NCI-H2107 (cell line): ENCODE measurements at places on chromosomes 5 and 9.
A peak's percentile ranks its signal among the peaks of the same experiment; 100 is the strongest.

DNA sequence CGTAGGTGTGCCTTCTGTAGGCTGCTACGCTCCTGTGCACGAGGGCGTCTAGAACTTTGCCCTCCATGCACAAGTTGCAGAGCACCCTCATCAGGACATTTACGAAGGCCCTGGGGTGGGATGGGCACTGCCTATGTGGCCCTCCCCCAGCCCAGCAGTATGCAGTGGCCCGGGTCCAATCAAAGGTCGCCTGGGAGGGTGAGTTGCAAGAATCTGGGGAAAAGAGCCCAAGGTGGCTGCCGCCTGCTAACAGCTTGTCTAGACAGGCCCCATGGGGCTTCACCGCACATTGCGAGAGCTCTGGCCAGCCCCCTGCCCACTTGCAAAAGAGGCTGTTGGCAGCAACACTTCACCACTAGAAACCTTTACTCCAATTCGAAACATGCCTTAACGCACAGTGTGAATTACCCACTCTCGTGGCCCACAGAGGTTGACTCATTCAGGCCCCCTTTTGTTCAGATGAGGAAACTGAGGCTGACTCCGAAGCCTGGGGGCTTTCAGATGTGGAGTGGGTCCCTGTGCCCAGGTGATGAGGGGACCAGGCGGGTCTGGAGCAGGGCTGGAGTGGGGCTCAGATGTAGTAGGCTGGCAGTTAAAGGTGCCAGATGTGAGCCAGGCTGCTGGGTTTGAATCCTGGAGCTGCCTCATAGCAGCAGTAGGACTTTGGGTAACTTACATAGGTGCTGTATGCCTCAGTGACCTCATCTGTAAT is 31.8 kb upstream of the IL17B start:
- no peak for DNase-seq

- no peak for DNase-seq
Measured at GRCh38 chr5:134533115-134533815, 7.8 kb downstream of the JADE2 start.

DNA sequence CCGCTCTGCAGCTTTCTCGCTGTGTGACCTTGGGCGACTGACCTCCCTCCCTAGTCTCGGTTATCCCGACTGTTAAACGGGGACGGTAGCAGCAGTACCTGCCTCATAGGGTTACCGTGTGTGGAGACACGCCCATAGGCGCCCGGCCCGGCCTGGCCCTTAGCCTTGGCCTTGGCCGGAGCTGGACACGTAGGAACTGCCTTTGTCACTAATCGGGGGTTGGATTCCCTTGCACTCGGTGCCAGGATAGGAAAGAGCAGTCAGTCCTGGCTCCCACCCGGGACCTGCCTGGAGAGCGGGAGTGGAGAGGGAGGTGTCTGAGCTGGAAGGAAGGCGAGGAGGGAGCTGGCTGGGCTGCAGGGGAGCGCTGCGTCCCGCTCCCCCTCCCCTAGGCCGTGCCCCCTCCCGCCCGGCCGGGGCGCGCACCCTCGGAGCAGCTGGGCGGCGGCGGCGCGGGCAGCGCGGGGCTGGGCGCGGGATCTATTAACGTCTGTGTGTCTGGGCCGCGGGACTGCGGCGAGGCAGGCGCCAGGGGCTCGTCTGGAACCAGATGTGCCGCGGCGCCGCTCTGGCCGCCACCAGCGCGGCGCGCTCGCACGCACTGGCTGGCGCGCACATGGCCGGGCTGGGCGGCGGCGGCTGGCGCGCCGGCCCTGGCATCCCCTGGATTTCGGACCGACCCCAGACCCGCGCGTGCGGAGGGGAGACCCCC is 31.7 kb downstream of the PRRX2 start:
- DNase-seq: no peak

DNA sequence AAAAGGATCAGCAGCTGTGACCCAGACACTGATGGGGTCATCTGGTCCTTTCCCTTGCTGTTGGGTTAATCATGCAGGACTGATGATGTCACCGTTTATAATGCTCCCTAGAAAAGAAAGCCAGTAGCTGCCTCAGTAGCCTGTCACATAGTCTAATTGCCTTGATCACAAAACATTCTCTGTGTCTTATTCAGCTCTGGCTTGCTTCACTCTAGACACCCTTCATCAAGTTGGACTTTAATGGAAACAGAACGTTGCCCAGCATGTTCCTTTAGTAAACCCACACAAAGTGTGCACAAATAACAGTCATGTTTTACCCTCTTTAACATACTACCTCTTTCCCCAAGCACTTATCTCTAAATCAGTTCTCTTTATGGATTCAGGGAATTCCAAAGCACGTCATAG is 170.8 kb downstream of the SGCD start:
- DNase-seq: no peak

GRCh38 chr9:137168904-137169856 is 671 bp downstream of the LRRC26 start:
- no peak for DNase-seq

DNA sequence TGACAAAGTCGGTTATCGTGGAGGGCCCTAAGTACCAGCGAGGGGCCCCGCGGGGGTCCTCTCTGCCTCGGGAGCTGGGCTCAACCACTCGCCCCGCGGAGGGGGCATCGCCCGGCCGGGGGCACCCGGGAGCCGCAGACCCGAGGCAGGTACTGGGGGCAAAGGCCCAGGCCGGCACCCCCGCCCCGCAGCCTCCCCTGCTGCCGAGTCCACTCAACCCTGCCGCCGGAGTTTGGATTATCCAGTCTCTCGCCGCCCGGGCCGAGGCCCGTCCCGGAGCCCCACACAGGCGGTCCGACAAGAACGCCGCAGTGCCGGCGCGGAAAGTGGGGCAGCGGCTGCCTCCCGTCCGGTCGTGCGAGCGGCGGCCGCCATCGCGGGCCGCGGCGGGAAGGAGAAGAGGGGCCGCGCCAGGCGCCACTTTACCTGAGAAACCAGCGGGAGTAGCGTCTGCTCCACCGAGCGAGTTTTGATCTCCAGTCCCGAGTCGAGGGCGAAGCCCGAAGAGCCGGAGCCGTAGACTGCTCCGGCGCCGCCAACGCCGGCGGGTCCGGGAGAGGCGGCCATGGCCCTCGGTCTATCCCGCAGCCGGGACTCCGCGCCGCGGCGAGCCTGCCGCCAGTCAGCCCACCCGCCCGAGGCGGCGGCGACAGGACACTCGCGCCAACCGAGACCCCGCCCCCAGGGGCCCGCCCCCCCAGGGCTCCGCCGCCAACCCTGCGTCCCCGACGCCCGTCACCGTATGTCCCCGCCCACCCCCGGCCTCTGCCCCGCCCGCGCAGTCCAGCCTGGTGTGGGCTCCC is at the start of gene CTNNAL1:
TSS of gene CTNNAL1 (minus strand) at position 624 of the 803 bp plus-strand sequence. CDS start at position 567, 57 bp downstream.
- DNase-seq: peak; percentile 61

DNA sequence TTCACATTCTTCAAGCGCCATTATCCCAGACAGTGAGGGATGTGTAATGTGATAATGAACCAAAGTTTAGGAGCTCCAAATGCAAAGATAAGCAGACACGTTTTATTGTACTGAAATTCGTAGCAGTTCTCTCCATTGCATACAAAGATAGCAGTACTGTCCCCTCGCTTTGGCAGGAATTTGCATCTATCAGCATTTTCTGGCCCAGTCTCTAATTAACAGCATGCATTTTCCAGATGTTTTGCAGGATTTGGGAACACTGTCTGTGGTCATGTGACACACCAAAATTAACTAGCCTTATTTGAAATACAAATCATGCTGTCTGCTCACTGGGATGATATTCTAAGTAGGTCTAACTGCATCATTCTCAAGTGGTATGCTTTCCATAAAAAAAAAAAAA is 235.9 kb upstream of the TRPM3 start:
- DNase-seq: no peak

DNA sequence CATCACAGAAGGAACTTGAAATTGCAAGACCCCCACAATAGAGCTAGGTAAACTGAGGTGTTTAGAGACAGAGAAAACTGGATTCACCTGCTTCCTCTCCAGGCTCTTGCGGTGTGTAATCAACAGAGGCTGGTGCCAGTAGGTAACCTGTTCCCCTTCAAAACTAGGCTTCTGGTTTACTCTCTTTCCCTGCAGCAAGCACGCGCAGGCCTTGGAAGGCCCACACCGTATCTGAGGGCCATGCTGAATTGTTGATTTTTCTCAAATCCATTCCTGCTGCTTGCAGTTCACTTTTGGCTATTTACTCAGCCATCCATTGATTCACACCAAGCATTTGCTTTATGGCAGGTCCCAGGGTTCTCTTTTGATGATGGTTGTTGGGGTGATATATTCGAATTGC is 667 bp upstream of the FRRS1L start:
- DNase-seq: no peak

DNA sequence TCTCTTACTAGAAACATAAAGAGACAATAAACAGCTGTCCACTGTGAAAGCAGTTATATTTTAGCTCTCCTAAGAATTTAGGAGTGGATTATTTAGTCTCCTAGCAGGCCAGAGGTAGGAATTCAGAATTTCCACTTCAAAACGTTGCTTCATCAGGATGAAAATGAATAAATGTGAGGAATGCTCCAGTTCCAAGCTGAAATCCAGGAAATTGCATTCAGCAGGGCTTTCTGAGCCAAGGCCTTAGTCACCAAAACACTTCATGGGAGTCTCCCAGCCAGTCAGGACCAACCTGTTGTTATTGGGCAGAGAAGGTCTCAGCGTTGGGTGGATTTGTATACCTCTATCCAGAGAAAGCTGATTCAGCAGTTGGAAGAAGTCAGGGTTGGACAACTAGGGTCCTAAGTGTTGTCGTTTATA is 1040.3 kb downstream of the TLE1 start:
- DNase-seq: no peak

- DNase-seq: no peak
Measured at GRCh38 chr5:180589771-180590542, 1.3 kb downstream of the SCGB3A1 start.

DNA sequence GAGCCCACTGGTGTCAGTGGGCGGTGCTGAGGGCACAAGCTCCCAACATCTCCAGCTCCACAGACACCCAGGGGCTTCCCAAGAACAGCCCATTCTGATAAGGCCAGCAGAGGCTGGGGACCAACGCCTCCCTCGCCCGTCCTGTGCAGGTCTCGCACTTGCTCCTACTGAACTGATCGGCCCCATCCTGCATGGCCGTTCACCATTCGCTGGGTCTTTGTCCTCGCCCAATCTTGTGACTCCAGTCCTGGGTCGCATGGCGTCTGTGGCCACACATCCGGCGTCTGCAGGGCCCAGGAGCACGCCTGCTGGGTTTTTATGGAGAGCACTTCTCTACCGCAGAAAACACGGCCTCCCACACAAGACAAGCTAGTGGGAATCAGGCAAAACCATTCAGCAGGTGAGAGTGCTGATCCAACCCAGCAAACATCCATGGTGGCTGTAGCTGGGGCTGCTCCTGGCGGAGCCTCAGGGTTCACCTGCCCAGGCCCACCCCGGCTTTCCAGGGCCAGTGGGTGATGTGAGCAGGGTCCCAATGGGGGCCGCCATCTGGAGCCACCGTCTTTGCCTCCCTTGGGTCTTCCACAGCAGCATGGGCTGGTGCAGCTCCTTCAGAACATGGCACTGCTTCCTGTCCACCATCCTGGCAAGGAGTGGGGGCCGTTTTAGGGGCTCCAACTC is 7.4 kb downstream of the LRRC14B start:
- DNase-seq: no peak
